Stimulated activated CD4-positive, alpha-beta T cell treated with anti-CD3 and anti-CD28 coated beads, Interleukin-4, amount 100 ng/mL, for 1 hour (primary cell): ENCODE measurements at places on chromosomes 11 and 22.

DNA sequence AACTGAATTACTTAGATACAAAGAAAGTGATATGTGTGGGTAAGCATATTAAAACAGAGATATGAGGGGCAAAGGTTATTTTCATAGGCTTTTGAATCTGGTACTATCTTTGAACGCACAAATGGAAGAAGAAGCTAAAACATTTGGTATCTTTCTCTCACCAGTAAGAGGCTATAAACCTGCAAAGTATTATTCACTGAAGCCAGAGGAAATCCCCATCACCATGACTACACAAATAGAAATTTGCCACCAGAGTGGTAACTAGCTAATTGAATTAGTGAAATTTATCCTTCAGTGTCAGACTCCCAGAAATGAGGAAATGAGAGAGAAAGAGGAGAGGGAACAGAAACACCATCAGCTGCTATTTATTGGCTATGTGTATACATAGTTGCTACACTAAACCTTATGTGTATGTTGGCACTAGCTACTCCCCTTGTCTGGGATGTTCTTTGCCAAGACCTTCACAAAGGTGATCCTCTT, 503.4 kb downstream of the DLG2 start:
- DNase-seq, result no peak

- DNase-seq, result no peak
Measured at GRCh38 chr11:83292709-83293456, 6.7 kb upstream of the CCDC90B start.

- no peak for DNase-seq
Measured at GRCh38 chr11:45687836-45688235, 22.4 kb upstream of the CHST1 start.

DNA sequence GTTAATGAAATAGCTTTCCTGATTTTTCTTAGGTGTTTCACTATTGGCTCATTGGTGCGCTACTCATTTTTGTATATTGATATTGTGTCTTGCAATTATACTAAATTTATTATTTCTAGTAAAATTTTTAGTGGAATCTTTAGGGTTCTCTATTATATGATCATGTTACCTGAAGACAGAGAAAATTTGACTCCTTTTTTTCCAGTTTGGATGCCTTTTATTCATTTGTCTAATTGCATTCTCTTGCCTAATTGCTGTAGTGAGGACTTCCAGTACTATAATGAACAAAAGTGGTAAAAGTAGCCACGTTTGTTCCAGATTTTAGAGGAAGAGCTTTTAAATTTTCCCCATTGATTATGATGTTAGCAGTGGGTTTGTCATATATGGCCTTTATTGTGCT, 114.0 kb upstream of the SERPIND1 start:
- no peak for DNase-seq

DNA sequence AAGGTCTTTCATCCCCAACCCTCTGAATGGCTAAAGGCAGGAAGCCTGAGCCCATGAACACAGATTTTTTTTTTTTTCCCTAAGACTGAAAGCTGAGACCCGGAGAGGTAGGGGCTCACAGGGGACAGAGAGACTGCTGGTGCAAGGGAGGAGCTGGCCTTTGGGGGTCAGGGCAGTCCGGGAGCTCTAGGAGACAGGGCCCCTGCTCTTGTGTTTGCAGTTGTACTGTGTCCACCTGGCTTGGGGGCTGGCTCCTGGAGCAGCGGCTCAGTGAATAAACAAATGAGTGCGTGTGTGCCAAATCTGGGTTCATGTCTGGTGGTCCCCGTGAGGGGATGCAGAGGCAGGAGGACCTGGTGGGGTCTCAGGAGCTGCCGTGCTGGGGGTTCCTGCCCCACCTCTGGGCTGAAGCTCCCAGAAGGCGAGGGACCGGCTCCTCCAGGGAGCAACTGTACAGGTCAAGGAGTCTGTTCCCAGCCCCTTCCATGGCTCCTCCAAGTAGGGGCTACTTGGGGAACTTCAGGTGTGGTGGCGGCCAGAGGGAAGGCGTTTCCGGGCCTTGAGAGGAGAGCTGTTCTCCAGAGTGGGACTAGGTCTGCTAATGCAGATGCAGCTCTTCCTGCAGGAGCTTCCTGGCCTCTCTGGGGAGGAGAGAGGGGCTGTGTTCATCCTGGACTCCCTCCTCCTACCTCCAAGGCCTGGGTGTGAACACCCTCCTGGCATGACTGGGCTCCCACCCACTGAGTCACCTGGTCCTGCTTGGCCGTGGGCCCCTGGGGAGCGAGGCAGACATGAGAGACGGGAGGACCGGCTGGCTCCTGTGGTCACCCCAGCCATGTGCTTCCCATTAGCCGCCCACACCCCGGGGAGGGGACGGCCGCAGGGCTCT, 57.6 kb downstream of the FBXO7 start:
- DNase-seq, result no peak

GRCh38 chr11:133811850-133812685, 33.2 kb downstream of the SPATA19 start:
- DNase-seq, result no peak

GRCh38 chr11:95442531-95443050, 211.6 kb upstream of the SESN3 start:
- DNase-seq, result no peak

- DNase-seq, result no peak
Measured at GRCh38 chr22:48359613-48359965, 1468.1 kb downstream of the BRD1 start.
